Stimulated activated CD4-positive, alpha-beta T cell treated with anti-CD3 and anti-CD28 coated beads, Interleukin-4, amount 100 ng/mL, for 24 hours (primary cell): ENCODE measurements at places on chromosomes 5 and 9.
A peak's percentile ranks its signal among the peaks of the same experiment; 100 is the strongest.

DNA sequence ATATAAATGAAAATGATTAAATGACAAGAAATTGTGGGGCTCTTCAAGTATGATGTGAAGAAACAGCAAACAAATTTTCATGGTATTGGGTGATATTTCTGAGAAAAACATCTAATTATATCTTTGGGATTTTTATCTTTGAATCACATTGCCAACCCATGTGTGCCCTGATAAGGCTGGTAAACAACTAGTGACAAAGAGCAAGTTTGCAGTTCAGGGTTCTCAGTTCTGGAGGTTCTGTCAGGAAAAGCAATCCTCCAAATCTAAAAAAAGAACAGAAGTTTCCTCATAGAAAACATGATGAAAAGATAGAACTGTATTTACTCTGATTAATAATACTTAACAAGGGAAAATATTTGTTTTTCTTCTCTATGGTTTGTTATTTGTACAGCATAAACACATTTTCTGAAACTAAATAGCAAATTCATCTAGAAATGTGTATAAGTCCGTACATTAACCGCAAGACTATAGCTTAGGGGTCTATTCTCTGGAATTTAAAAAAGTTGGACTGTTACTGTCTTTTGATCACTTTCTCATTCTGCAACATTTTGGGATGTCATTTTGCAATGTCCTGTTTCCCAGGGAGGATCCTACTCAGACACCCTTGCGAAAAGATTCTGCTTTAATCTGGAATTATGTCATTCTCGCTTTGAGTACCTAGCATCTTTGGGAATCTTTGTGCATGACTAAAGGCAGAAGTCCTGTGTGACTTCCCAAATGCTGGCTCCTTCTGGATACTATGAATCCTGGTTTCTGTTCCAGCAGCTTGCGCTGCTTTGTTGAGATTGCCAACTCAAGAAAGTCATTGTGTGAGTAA, 308.5 kb downstream of the ADGRV1 start:
- no peak for DNase-seq

GRCh38 chr5:129906177-129906887, 2.1 kb downstream of the CHSY3 start:
- no peak for DNase-seq

DNA sequence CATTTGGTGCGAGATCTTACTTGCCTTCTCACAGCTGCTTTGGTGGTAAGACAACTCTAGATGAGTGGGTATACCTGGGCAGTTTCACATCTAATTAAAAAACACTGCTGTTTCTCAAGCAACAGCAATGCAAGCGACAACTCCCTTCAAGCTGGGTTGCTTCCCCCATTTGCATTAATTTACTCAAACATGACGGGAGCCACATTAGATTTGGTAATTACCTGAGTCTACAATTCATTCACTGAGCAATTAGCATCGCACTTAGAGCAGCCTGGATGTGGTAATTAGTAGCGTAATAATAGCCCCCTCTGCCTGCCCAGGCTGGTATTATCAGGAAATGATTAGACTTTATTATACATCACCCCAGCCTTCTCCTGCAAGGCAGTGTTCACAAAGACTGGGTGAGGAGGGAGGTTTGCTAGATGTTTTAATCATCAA, 73.4 kb downstream of the FBXO38 start:
- peak; percentile 7 for DNase-seq

DNA sequence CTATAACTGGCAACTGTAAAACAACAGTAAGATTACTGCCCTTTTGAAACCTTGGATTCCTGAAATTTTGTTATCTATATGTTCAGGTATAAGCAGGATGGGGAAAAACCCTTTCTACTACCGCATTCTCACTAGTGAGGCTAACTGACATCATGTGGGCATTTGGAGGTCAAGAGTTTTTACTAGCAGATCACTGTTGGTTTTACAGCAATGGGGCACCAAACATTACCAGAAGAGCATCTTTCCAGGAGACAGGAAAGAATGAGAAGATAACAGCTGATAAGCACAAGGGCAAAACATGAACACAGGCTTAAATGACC, 20.9 kb upstream of the TTC33 start:
- no peak for DNase-seq

DNA sequence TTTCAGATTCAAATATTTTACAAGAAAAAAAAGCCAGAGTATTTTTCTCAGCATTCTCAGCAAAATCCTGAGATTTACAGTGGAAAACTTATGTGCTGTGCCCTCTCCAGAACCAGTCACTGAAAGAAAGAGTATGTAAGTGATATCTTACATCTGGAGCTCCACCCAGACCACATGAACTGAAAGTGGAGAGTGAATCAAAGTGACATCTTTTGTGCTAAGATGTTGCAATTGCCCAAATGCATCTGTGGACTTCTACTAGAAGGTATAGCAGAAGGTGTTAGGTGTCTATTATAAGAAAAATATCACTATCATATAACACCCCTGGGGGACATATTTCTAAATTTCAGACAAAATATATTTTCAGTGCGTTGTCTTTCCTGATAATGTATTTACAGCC, 49.0 kb upstream of the RIC1 start:
- no peak for DNase-seq

- DNase-seq, result no peak
Measured at GRCh38 chr5:105954341-105954740, 1716.4 kb downstream of the EFNA5 start.

DNA sequence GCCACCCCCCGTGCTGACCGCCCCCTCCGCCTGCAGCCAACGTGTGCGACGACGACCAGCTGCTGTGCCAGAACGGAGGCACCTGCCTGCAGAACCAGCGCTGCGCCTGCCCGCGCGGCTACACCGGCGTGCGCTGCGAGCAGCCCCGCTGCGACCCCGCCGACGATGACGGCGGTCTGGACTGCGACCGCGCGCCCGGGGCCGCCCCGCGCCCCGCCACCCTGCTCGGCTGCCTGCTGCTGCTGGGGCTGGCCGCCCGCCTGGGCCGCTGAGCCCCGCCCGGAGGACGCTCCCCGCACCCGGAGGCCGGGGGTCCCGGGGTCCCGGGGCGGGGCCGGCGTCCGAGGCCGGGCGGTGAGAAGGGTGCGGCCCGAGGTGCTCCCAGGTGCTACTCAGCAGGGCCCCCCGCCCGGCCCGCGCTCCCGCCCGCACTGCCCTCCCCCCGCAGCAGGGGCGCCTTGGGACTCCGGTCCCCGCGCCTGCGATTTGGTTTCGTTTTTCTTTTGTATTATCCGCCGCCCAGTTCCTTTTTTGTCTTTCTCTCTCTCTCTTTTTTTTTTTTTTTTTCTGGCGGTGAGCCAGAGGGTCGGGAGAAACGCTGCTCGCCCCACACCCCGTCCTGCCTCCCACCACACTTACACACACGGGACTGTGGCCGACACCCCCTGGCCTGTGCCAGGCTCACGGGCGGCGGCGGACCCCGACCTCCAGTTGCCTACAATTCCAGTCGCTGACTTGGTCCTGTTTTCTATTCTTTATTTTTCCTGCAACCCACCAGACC, 80.2 kb downstream of the NTNG2 start:
- peak; percentile 45 for DNase-seq

DNA sequence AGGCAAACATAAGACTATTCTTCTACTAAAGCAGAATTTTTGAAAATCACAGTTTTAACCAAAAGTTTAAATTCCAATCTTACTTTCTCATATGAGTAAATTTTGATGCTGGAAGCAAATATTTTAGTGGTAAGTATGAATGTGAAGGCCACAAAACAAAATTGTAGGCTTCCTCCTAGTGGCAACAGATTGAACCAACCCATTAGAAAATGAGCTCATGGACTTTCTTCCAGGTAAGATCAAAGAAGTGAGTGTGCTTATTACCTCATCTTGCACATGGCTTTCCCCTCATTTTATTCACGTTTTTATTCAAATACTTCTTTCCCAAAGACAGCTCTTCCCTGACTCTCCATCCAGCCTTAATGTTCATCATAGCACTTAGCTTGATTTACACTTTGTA, 16.5 kb upstream of the RLN2 start:
- no peak for DNase-seq

GRCh38 chr9:93020151-93020550, 38.4 kb upstream of the SUSD3 start:
- no peak for DNase-seq

DNA sequence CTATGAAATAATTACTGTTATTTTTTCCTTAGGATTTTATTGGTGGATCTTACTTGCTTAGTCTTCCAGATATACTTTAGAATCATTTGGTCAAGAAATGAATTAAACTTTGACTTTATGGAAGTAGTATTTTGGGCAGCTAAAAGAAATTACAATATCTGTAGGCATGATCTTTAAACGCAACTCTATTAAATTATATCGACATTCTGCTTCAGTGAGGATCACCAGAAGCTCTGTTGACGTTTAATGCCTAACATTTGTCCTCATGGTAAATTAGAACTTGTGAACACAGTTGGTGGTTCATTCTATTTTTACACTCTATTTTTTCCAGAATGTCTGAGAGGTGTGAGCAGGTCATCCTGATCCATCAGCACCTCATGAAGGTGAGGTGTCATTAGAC, 211.6 kb downstream of the TMEM167A start:
- DNase-seq, result no peak

DNA sequence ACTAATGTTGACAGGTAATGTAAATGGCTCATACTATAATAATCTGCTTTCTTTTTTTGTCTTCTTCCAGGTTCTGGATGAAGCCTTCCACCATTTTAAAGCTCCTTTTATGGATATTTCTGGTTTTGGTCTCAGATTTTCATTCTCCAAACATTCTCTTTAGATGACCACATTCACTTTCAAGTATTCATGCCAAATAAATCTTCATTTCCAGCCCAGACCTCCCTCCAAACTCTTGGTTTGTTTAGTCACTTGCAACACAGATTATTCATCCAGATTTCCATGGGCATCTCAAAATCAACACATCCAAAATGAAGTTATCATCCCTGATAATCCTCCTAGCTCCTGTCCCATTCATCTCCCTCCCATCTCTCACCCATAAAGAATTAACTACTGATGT, 40.3 kb upstream of the SVEP1 start:
- DNase-seq, result no peak

- DNase-seq, result peak; percentile 89
Measured at GRCh38 chr9:131349881-131350563, 43.9 kb upstream of the PRRC2B start.
